Naive thymus-derived CD8-positive, alpha-beta T cell (primary cell): ENCODE measurements at places on chromosomes 2 and 18.

DNA sequence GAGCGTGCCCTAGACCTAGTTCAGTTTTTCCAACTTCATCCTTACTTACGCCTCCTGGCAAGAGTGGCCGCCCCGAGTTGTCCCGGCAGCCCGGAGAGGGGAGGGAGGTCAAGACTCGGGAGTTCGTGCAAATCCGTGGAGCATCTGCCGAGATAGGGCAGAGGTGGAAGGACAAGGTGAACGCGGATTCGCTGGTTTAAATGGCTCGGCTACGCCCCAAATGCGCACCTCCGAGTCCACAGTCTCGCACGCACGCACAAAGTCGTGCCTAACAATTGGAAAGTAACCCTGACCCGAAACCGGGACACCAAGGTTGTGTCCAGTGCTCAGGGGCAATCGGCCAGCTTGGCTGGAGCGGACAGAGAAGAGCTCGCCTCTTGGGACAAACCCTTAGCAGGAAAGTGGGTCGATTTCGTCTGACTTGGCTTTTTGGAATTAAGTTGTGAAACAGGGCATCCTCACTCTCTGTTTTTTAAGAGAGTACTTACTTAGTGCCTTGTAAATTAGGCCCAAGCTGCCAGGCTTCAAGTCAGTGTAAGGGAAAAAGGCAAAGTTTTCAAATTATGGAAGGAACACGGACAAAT is 726 bp upstream of the SS18 start:
- DNase-seq: no peak

- DNase-seq: no peak
Observed at GRCh38 chr2:138711812-138712211, 68.4 kb downstream of the NXPH2 start.

- DNase-seq: no peak
Observed at GRCh38 chr2:106138543-106139237, 55.4 kb downstream of the UXS1 start.

GRCh38 chr18:60809937-60810336 is 437.4 kb upstream of the MC4R start:
- no peak for DNase-seq

DNA sequence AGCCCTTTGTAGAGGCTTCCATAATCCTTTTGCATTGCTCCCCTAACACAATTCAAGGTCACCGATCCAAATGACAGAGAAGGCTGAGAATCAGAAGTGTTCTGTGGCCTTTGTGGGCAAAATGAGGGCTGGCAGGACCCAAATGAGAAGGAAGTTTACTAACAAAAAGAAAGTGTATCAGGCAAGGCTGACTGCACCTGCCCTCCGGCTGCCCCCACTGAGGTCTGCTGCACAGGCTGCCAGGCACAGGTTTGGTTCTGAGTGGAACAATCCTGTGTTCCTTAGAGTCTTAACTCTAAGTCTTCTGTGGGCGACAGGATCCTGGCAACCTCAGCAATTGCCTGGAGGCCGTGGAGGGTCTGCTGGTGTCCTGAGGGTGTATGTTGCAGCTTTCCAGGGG is 568.5 kb downstream of the CMPK2 start:
- DNase-seq: no peak

DNA sequence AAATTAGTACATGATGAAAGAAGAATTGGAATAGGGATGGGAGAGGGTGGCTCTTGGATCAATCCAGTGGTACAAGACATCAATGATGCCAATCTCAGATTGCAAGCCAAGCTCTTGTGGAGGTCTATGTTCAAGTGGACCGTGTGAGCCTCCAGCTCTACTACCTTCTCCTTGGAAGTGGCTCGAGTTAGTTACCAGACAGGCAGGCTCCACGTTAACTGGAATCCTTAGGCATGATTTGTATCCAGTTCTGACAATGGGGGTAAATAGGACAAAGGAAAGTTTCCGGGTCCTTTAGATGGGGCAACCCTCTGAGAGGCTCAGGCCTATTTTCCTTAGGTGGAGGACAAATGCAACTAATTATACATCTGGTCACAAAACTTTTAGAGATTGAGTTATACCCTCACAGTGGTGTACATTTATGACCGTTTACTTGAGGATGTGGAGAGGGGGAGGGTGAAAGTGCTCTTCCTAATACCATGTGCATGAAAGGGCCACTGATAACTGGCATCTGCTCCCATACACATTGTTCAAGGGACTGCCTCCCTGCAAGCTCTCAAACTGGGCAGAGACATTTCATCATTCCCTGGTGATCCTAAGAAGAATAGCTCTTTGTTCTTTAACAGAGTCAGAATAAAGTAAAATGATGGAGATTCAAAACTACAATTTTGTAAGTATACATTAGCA is 180.2 kb downstream of the SOCS6 start:
- no peak for DNase-seq

DNA sequence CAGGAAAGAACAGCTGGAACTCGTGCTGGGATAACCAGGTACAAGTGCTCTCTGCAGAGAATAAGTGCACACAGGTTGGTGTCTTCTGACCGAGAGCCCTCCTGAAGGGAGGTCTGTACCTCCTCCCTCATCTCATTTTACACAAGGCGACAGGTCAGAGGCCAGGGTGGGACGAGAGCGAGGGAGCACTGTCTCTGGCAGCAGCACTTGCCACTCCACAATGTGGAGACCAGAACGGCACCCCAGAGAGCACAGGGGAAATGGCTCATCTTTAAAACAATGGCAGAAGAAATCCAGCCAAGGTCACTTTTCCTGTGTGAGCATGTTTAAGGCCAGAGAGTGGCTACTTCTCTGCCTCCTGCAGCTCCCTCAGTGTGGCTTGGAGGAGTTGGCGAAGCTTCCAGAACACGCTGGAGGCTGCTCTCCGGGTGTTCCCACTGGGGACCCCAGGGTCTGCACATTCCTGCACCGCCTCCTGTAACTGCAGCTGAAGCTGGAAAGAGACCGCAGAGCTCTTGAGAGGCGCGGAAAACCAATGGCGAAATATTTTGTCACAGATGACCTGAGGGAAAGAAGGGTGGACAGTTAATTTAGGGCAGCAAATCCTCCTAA is 20.8 kb downstream of the DIPK1C start:
- no peak for DNase-seq

- no peak for DNase-seq
Observed at GRCh38 chr2:28544405-28544921, 48.6 kb downstream of the PLB1 start.

DNA sequence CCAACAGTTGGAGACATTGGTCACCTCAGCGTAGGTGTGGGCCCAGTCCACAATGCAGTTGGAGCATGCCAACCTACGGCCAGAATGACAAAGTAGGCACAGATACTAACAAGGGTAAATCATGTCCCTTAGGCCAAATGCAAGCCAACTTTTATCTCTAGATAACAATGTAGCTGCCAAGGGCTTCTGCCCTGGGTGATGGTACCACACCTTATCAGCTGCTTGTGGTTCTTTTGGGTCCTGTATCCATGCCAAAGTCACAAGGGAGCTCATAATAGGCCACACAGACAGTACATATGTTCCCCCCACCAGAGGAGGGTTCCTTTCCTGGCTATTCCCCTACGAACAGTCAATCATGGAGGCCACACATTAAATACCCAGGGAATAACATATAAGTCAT is 19.1 kb downstream of the PHOSPHO2 start:
- no peak for DNase-seq

DNA sequence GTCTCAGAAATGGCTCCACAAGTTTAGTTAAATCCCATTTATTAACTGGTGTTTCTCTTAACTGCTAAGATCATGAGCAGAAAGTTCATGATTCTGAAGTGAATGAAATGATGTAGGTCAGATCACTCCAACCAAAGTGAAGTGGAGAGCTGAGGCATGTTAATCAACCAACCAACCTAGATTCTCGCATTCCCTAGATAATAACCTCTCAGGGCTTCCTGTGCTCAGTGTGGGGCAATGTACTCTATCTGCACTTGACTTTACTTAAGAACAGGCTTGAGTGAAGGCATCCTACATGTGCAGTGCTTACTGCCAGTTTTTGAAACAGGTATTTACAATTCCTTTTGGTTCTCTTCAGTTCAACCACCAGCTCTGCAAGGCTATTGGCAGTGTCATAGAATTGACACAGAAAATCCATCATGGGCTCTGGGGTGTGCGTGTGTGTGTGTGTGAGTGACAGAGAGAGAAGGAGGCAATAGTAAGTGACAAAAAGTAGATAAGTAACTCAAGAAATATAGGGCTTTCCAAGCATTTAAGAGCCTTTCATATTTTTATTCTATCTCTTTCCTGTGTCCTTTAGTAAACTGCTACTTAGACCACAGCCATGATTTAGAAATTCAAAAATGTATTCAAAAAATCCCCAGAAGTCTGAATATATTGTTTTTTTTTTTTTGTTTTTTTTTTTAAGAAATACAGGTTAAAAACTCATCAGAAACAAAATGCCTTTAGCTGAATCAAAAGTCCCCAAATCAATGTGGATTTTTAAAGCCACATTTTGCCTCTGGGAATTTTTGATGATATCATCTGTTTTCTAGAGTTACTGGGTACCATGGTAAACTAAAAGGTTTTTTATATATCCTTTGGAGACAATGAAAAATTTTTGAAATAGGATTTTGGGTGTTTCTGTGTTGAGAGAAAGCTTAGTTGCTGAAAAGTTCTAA is 28.6 kb downstream of the DOCK10 start:
- no peak for DNase-seq

DNA sequence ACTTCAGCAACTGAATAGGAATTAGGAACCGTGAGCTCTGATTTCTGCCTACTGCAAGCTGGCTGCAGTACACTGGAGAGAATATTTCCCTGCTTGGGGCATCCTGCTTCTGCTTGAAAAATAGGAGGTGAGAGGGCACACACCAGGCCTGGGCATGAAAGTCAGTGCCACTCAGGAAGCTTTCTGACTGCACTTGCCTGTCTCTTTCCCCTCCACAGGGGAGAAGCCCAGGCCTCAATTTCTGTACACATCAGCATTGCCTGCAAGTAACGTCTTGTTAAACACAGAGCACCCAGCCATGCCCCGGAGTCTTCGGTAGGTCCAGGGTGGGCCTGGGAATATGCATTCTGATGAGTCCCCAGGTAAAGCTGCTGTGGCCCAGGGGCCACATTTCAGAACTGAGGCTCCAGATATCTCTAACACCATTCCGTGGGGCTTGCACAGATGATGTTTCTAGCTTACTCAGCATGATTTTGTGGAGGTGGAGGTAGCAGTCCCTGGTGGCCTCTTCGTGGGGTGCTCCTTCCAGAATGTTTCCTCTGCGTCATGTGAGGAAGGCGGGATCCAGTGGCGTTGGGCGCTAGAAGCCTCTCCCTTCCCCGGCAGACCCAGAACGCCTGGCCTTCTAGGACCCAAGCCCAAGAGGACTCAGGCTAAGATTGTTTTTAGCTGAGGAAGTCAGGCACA is 114.1 kb downstream of the ZBTB7C start:
- DNase-seq: no peak

DNA sequence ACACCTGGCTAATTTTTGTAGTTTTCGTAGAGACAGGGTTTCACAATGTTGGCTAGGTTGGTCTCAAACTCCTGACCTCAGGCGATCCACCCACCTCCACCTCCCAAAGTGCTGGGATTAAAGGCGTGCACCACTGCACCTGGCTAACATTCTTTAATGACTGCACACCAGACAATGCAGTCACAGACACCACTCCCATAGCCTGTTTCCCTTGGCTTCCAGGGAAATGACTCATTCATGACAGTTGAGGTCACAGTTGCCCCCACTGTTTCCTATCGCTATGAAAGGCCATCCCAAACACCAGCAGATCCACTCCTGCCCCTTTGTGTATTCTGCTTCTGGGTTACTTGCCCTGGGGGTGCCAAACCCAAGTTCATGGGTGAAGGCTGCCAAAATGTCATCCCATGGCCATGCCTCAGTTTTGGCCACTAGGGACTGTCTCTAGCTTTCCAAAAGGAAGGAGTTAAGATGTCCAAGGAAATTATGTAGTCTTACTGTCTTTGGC is 8.7 kb downstream of the CHMP1B start:
- DNase-seq: no peak

DNA sequence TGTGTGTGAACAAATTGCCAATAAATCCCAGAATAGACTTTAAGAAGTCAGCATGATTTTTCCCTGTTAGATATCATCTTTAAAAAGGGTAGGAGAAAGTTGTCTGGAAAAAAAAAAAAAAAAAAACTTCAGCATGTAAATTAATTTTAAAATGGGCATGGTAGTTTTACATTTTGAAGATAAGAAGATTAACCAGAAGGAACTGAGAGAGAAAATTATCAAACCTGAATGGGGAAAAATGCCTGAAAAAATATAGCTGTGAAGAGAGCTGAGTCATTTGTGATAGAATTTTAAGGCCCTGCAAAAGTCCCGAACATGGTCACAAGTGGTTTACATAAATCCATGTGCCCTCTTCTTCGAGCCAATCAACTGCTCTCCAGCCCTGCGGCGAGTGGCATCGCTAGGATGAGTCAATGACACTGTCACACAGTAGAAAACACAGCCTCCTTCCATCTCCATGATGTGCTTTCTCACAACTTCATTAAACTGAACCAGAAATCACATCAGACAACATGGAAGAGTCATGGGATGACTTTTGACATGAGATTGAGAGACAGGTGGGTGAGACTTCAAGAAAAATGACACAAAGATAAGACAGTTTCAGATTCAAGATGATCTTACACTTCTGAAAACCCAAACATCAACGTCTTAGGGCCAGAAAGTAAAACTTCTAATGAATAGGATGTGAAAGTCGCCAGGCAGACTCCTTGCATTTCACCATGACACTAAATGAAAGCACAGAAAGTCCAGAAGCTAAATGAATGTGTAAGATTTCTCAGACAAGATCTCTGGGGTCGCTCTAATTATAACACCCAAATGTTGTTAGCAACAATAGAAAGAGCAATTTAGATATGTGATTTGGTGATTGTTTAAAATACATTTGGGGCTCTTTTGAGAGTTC is 273.0 kb upstream of the ID2 start:
- DNase-seq: no peak

DNA sequence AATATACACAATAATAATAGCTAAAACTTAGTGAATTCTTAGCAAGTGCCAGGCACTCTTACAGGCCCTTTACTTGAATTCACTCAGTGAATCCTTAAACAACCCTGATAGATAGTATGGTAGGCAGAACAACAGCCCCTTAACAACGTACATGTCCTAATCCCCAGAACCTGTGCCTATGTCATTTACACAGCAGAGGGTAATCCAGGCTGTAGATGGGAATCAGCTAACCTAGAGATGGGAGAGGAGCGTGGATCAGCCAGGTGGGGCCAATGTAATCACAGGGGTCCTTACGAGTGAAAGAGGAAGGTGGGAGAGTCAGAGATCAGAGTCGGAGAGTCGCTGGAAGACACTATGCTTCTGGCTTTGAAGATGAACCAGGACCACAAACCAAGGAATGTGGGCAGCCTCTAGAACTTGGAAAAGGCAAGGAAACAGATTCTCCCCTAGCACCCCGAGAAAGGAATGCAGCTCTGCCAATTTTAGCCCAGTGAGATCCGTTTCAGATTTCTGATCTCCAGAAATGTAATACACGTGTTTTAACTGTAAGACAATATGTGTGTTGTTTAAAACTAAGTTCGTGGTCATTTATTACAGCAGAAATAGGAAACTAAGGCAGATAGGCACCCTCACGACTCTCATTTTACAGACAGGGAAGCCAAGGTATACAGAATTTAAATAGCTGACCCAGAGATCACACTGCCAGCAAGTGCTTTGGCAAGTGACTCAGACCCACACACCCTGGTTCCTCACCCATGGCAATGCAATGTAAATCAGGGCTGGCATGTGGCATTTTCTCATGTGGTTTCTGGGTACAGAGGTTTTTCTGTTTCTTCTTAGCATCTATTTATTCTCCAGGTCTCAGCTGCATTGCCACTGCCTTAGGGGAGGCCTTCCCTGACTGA is 68.9 kb downstream of the DOCK10 start:
- no peak for DNase-seq
